Effector memory CD4-positive, alpha-beta T cell (primary cell): ENCODE measurements at places on chromosomes 4 and X.

DNA sequence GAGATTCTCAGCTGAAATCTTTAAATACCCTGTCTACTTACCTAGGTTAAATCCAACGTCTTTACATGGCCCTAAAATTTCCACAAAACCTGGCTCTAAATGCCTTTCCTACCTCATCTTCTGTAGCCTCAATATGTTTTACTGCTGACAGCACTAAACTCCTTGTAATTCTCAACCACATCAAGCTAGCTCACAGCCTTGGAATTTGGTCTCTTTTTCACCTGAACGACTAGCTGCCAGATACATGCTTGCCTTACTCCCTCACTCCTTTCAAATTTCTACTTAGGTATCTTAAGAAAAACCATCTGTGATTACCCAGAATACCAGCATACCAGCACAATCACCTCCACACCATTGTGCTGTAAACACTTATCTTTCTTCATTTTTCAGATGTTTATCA is 635.6 kb upstream of the PCDH10 start:
- no peak for DNase-seq

DNA sequence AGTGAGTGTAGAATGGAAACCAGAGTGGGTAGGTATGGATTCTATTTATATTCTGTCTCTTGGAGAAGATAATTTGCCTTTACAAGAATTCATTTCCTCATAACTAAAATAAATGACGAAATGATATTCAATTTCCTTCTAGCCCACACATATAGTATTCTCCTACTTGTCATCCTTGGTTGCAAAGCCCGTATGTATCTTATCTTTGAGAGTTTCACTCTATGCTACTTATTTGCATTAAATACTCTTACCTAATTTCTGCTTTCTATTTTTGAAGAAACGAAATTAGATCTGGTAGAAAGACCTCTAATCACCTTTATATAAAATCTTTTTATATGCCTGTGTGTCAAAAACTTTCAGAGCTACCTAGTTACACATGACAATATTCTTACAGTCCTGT is 457.7 kb downstream of the NKX6-1 start:
- DNase-seq, result no peak

- DNase-seq, result no peak
Measured at GRCh38 chr4:4302416-4302815, 12.4 kb downstream of the ZBTB49 start.

DNA sequence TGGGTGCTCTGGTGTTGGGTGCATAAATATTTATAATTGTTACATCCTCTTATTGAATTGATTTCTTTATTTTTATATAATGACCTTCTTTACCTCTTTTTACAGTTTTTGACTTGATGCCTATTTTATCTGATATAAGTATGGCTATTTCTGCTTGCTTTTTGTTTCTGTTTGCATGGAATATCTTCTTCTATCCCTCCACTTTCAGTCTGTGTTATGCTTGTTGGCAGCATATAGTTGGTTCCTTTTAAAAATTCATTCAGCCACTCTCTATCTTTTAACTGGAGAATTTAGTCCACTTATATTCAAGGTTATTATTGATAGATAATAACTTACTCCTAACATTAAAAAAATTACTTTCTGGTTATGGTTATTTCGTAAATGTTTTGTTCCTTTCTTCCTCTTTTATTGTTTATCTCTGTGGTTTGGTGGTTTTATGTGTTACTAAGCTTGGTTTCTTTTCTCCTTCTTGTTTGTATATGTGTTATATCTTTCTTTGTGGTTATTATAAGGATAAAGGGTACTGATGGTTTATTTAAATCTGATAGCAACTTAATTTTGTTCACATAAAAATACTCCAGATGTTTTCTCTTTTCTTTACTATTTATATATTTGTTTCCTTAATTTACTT is 69.5 kb downstream of the IL15 start:
- no peak for DNase-seq

DNA sequence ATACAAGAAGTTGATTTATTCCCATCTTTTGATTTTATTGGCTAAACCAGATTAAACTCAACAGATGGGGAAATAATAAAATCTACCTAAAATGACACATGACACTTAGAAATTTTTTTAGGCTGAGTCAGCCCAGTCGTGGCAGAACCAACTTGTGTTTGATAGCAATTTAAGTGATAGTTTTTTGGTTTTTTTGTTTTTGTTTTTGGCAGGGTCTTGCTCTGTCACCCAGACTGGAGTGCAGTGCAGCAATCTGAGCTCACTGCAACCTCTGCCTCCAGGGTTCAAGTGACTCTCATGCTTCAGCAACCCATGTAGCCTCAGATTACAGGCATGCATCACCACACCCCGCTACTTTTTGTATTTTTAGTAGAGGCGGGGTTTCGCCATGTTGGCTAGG is 370.3 kb upstream of the NOCT start:
- DNase-seq, result no peak

GRCh38 chr4:48321312-48321711 is 20.0 kb upstream of the SLAIN2 start:
- no peak for DNase-seq
